Upper lobe of right lung (tissue), 1 donor: ENCODE measurements at places on chromosomes 3 and 15.
A peak's percentile ranks its signal among the peaks of the same experiment; 100 is the strongest.

- no peak for DNase-seq
These were observed 34.0 kb downstream of the ARIH2 start for GRCh38 chr3:48952510-48953118.

DNA sequence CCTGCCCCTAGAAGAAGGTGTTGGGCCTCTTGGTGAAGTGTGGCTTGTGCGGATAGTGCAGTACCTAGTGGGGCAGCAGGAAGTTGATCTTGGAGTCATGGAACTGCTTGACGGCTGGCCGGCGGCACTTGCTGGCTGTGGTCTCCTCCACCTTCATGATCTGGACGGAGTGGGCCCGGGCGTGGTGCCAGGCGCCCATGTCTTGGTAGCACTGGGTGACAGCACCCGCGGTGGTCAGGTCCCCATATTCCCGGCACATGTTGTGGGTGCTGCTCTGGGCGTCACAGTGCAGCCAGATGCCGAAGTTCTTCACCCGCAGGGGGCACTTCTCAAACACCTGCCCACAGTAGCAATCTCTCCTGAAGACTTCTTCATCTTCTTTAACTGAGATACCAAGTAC is 30.7 kb downstream of the EXOG start:
- no peak for DNase-seq

- no peak for DNase-seq
These were observed 6.4 kb downstream of the PDE8A start for GRCh38 chr15:84987949-84988624.

GRCh38 chr3:160154033-160154432 is 71.2 kb upstream of the C3orf80 start:
- DNase-seq, result no peak

- DNase-seq, result no peak
These were observed 172.9 kb downstream of the ADAMTS9 start for GRCh38 chr3:64514889-64515288.

DNA sequence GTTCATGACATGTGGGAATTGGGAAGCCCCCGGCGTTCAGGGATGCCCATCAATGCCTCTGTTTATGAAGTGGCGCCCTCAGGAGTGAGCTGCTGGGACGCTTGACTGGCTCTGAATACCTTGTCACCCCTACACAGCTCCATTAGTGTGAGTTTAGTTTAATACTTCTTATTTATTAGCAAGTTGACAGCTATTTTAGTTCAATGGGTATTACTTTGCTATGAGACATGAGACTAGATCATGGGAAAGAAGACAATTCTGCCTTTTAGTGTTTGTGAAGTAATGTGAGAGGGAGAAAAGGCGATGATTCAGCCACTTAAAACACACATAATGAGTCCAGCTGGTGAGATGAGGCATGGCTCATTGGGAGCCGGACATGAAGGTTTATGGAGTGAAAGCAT is 678.5 kb downstream of the NR2F2 start:
- no peak for DNase-seq

DNA sequence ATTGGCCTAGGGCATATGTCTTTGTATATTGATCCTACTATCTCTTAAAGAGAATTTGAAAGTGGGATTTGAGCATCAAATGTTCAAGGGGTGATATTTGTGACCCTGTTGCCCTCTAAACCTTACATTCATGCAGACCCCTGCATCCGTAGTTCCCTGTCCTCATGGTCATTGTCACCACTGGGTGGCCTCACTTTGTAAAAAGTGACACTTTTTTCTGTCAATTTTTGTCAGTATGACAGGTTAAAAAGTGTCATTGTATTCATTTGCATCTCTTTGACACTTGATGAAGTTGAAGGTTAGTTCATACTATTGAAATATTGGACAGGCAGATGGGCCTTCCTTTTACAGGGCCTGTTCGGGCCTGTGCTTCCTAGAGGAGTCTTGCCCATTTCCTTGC is 12.3 kb upstream of the KLF15 start:
- DNase-seq, result peak; percentile 12
